ENCODE measurements at places on chromosomes 2 and 18.

GRCh38 chr18:23761941-23762340, 72.7 kb downstream of the LAMA3 start:
- DNase-seq, result no peak

GRCh38 chr2:212854771-212855170, 296.6 kb downstream of the IKZF2 start:
- DNase-seq, result no peak

- DNase-seq, result no peak
These were observed 57.9 kb upstream of the MSH2 start for GRCh38 chr2:47344890-47345589.

DNA sequence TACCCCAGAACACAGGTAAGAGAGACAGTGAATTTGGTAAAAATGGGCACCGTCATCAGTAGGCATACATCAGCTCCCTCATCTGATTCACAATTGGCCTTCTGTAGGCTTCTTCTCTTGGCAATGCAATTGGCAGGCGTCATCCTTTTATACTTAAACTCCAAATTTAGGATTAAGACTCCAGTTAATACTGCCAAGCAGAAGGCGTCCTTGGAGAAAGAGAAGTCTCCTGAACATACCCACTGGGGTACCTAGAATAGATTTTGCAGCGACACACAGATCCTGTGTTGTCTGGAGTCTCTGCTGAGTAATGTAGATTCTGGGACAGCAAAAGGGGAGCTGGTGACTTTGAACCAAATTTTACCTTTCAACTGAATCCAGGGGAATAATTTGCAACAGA, 592 bp upstream of the METAP1D start:
- DNase-seq, result no peak

DNA sequence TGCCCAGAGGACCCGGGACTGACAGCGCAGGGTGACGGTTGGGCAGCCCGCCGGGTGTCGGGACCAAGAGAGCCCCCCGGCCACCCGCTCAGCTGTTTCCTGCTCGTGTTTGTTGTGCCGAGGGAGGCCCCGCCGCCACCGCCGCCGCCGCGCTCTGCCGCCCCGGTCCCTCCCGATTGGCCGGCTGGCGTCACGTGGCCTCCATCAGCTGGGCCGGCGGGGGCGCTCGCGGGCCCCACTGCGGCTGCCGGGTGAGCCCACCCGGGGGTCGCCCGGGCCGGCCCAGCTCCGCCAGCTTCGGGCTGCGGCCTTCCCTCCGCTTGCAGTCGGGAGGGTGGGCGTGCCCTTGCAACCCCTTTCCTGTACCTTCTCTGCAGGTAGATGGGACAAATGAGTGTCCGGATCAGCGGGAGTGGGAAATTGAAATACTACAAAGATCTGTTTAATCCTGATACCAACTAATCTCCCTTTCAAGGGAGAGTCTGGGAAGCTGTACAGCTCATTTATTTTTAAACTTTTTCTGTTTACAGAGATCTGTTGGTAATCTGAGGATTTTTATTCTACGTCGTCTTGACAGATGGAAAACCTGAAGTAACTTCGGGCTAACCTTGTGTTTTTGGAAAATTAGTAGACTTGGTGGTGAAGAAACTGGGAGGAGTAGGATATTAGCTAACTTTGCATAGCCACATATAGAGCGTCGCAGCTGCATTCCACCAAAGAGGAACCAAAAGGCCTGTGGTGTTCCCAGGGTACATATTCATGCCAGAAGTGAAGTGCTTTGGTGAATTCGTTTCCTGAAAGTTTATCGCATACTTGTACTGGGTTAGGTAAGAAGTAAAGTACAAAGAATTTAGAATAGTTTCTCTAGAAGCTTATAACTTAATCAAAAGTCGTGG, 1.2 kb downstream of the YPEL5 start:
- peak; percentile 63 for DNase-seq

GRCh38 chr2:72148837-72149555, 1.3 kb upstream of the CYP26B1 start:
- DNase-seq, result no peak

GRCh38 chr2:70123051-70123828, 36.0 kb downstream of the PCBP1 start:
- no peak for DNase-seq

GRCh38 chr18:6682437-6683111, 46.9 kb upstream of the ARHGAP28 start:
- no peak for DNase-seq

GRCh38 chr2:240640939-240641338, 15.7 kb downstream of the GPR35 start:
- DNase-seq, result no peak

- DNase-seq, result no peak
These were observed 36.4 kb downstream of the FOXI3 start for GRCh38 chr2:88416016-88416663.

- no peak for DNase-seq
These were observed 62.5 kb downstream of the DHRS9 start for GRCh38 chr2:169131587-169132512.

Data from activated T-cell treated with anti-CD3 and anti-CD28 coated beads for 4 hours (primary cell).